ENCODE measurements at places on chromosomes 1 and 21.

DNA sequence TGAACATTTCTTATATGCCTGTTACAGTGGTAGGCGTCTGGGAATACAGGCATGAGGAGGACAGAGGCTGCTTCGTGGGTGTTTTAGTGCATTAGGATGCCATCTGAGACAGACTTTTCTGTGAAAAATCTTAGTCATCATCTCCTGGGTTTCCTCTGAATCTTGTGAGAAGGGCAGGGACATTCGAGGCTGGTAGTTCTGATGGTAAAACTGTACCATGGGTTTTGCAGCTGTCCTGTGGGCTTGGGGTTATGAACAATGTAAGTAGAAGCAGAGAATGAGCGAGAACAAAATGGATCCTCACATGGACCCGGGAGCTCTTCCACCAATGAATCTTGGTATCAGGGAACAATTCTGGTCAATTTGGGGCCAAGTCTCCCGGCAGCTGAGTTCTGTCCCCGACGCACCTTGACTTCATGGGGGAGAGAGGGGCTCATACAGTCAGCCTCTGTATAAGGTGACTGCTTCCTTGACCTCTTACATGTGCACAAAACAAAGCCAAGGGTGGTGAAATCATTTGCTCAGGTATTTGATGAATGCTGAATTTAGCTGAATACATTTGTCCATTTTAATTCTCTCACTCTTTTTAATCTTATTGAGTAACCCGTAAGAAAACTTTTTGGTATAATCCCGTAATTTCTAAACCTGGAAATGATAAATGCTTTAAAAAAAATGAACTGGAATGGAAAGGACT lies 63.6 kb upstream of the ERRFI1 start:
- no peak for DNase-seq

GRCh38 chr1:6907201-6907600 lies 121.9 kb downstream of the CAMTA1 start:
- no peak for DNase-seq

DNA sequence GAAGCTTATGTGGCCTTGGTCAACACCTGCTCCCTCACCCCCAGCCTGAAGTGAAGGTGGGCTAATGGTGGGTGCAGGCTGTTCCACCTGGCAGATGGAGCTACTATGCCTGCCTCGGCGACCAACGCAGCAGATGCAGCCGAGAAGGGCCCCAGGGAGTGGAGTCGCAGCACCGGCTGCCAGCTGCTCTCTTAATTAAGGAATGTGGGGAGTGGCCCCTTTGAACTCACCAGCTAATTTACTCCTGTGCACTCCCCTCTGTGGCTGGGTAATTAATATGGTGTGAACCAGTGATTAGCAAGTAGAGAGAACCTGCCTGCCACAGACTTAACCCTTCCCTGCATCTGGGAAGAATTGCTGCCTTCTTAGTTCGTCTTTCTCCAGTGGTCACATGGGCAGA lies 3.3 kb upstream of the SLAMF8 start:
- peak; percentile 93 for DNase-seq

DNA sequence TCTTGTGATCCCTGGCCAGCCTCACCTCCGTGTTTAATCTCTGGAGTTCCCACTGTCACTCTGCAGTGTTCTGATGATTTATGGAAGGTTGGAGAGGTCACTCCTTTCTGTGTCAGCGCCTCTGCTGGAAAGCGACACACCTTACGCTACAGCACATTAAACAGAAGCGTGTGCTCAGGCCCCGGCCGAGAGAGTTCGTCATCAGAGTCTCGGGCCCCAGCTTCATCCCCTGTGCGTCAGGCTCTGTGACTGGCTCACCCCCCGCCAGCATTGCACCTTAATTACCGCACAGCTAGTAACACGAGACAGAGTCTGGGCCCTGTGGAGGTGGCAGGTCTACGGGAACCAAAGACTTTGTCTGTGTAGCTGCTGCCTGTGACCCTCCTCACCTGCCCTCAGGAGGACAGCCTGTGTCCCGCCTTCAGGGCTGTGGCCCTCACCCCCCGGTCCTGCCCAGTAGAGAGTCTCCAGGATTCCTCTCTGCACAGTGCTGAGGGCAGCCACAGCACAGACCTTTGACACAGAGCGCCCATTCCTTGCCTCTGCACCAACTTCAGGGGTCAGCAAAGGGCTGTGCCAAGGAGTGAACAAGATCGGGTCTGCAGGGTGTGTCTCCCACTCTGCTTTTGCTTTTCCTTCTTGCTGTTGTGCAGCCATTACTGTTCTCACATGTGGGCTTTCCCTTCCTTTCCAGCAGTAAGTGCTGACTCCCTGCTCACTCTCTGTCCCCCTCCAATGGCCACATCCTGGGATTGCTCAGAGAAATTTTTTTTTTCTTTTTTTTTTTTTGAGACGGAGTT lies 157.6 kb downstream of the PGBD5 start:
- no peak for DNase-seq
